ENCODE measurements at places on chromosomes 7 and 10.

GRCh38 chr7:112779667-112780066 is 10.5 kb downstream of the TMEM168 start:
- no peak for DNase-seq

DNA sequence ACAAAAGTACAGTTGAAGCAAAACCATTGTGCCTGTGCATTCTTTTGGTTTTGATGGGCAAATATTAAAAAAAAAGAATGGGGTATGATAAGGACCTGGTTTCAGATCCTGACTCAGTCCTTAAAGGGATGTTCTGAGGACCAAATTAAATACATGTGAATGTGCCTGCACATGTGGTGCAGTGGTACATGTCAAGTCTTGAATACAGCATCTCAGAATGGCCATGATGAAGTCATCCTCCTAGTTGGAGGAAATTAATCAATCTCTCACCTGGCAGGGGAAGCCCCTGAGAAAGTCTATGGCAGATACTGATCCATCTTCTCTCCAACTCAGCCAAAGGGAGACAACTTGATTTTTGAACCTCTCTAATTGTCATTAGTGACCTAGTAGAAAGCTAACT is 207.0 kb downstream of the SUGCT start:
- no peak for DNase-seq

DNA sequence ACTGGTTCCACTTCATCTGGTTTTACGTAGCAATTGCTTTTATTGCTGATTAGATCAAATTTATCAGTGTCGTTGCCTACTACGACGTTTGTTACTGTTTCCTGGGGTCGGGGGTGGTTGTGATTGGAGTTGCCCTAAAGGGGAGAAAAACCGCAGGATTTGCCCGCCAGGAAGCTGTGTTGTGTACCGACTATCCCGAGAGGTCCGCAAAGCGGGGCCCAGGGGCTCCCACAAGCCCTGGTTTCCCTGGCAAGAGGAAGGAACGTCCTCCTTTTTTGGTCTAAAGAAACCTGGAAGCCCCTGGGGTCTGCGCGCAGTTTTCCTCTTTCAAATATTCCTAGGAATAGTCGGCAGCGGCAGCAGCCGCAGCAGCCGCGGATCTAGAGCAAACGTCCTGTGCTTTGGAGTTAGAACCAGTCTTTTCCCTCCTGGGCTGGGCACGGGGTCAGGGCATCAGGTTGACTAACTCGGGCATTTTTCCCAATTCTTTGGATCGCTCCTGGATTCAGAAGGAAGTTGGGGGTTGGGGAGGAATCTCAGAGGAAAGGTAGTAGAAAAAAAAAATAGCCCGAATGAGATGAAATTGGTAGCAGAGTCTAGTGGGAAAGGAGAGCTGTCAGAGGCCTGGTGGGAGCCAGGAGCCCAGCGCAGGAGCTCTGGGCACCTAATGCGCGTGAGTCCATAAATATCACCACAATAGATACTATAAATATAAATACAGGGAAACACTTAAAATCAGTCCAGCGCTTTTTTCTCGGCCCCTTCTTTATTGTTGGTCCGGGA is 4.6 kb downstream of the VAX1 start:
- no peak for DNase-seq

- DNase-seq: no peak
These were observed 2.8 kb upstream of the LZTS2 start for GRCh38 chr10:100996678-100997359.

- DNase-seq: no peak
These were observed 345.6 kb upstream of the LRGUK start for GRCh38 chr7:133781486-133782090.

GRCh38 chr10:131578472-131578970 is 267.0 kb upstream of the TCERG1L start:
- DNase-seq: no peak

GRCh38 chr10:88489107-88489506 is 94.0 kb downstream of the RNLS start:
- no peak for DNase-seq

- DNase-seq: no peak
These were observed 32.0 kb downstream of the EXOC6 start for GRCh38 chr10:92880233-92880861.

DNA sequence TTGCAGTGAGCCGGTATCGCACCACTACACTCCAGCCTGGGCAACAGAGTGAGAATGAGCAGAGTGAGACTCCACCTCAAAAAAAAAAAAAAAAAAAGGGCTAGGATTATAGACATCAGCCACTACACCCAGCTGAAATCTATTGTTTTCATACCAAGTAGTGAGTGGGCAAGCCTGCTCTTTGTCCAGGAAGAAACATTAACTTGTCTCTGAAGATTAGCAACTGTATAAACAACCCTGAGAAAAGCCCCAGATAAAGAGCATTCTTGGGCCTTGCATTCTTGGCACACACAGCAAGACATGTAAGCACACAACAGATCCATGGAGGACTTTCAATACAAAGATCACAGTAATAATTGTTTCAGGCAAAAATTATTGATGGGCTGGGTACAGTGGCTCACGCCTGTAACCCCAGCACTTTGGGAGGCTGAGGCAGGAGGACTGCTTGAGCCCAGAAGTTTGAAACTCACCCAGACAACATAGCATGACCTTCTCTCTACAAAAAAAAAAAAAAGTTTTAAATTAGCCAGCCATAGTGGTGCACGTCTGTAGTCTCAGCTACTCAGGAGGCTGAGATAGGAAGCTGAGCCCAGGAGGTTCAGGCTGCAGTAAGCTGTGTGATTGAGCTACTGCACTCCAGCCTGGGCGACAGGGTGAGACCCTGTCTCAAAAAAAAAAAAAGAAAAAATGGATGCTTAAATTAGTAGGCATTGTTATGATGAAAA is 4.4 kb downstream of the PSPH start:
- no peak for DNase-seq

GRCh38 chr7:51121931-51122425 is 194.6 kb downstream of the COBL start:
- no peak for DNase-seq

GRCh38 chr7:68438016-68438415 is 1160.3 kb upstream of the AUTS2 start:
- no peak for DNase-seq

Data from hypothalamus (tissue), 51 donors.